Astrocyte (in vitro differentiated cells and primary cell): ENCODE measurements at places on chromosomes 1 and 21. TPM values are rescaled to one million over a fixed set of nuclear protein-coding genes. Genes with fewer than 3 reads are reported as not detected.
A peak's percentile ranks its signal among the peaks of the same experiment; 100 is the strongest.

DNA sequence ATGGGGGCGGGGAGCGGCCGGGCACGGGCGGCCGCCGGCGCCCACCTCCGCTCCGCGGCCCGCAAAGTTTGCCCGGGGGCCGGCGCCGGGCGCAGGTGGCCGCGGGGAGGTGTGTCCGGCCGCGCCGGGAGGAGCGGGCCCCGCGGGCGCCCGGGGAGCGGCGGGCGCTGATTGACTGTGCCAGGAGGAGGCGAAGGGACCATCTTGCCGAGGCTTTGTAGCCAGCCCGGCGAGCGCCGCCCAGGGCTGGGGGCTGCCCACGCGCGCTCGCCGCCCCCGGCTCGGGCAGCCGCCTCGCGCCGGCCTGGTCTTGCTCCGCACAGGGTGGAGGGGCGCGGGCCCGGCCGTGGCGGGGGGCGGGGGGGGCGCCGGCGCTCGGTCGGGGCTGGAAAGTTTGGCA is 432 bp downstream of the EPHB2 start:
- no peak for DNase-seq

Gene KLF17
- total RNA-seq = 0.09 TPM in 1 of 2 replicates, not detected in the other

GRCh38 chr21:33264561-33264960 is 1.6 kb upstream of the IL10RB start:
- DNase-seq = no peak

Gene GPR157
- total RNA-seq = 5.4 and 8.2 TPM in 2 replicates

- DNase-seq = no peak
Measured at GRCh38 chr1:209199822-209200221, 383.7 kb upstream of the CAMK1G start.

DNA sequence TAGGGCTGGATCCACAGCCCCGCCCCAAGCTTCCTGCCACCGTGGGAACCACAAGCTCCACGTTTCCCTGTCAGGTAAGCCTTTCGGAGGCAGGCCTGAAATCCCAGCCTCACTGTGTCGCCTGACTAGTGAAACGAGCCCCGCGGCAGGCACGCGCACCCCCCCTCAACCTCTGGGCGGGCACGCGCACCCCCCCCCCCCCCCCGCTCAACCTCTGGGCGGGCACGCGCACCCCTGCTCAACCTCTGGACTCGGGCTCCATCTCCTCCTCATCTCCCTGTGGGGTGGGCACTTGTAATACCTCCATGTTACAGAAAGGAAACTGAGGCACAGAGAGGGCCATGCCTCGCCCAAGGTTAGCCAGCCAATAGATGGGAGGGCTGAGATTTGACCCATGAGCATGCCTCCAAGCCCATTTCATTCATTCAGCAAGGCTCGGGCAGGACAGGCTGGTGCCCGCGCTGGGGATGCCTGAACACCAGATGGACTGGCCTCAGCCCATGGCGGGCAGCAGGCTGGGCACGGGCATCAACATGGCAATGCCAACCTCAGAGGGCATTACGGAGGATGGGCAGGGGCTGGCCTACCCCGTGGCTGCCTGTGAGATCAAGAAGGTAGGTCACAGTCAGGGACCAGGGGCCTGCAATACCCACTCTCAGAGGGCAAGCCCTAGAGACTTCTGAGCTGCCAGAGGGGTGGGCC is 4.7 kb downstream of the CFAP410 start:
- DNase-seq = no peak

Gene ARHGEF11
- 24.4 and 29.2 TPM in 2 replicates for total RNA-seq

DNA sequence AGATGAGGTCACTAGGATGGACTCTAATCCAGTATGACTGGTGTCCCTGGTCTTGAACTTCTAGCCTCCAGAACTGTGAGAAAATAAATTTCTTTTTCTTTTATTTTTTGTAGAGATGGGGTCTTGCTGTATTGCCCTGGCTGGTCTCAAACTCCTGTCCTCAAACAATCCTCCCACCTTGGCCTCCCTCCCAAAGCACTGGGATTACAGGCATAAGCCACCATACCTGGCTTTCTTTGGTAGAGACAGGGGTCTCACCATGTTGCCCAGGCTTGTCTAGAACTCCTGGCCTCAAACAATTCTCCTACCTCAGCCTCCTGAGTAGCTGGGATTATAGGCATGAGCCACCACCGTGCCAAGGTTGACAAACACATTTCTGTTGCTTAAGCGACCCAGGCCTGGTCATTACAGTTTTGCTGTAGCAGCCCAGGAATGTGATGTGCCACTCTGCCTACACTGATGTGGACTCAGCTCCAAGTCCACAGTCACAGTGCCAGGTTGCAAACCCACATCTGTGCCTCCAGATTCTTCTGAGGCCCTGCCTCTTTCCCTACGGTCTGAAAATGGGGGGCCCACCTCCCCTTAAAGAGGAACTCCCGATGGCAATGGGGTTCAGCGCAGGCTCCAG is 15.9 kb downstream of the PYCR2 start:
- no peak for DNase-seq

DNA sequence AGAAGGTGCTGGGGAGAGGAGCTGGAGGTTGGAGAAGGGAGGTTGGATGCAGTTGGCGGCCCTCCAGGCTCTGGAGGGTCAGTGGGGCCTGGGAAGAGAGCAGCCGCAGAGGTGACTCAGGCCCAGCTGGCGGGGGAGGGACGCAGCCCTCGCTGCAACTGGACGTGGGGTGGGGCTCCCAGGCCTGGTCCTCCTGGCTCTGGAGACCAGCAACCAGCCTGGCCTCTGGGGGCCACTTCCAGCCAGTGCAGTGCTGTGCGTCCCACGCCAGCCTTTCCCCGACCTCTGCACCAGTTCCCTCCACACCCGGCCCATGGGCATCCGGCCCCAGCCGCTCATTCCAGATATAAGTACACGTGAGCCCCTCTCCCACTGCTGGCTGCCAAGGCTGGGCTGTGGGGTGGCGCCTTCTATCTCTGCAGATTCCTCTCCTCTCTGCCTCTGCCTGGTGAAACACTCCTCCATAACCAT is 38.0 kb upstream of the COL18A1 start:
- peak; percentile 95 for DNase-seq

GRCh38 chr1:234690872-234691271 is 80.9 kb upstream of the IRF2BP2 start:
- DNase-seq = no peak

Gene OR2T35
- not detected in 2 replicates for total RNA-seq

GRCh38 chr1:167263819-167264464 is 43.3 kb downstream of the POU2F1 start:
- no peak for DNase-seq

Gene LTN1
- total RNA-seq = 28.9 and 31.1 TPM in 2 replicates

- DNase-seq = no peak
Measured at GRCh38 chr1:233393926-233394680, 66.6 kb downstream of the MAP3K21 start.

Gene OR14I1
- total RNA-seq = not detected in 2 replicates

Gene IGFN1
- 0.02 TPM in 1 of 2 replicates, not detected in the other for total RNA-seq

DNA sequence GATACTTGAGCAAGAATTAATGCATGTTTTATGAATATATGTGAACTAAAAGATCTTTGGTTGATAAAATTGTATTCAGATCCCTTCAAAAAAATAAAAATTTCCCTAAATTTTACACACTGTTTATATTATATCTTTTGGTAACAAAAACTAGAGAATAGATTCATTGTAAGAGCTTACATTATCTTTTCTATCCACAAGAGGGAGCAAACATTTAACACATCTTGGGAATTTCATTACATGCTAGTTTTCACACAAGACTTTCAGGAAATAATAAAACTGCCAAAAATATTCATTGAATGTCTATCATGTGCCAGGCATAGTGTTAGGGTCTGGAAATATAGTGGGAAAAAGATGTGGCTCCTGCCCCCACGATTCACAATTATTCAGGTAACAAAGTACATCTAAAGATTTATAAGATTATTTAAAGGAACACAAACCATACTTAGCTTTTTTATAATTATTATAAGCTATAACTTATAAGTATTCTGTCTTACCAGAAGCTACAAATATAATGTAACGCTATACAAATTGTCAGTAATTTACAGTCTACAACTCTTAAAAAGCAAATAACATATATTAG is 30.6 kb downstream of the FAF1 start:
- DNase-seq = peak; percentile 32

Gene DNAJC6
- 7.5 and 8.9 TPM in 2 replicates for total RNA-seq
